NCI-H2227 treated with DMSO at 0.1 percent for 48 hours (cell line): ENCODE measurements at places on chromosomes 12 and 14.
A peak's percentile ranks its signal among the peaks of the same experiment; 100 is the strongest.

DNA sequence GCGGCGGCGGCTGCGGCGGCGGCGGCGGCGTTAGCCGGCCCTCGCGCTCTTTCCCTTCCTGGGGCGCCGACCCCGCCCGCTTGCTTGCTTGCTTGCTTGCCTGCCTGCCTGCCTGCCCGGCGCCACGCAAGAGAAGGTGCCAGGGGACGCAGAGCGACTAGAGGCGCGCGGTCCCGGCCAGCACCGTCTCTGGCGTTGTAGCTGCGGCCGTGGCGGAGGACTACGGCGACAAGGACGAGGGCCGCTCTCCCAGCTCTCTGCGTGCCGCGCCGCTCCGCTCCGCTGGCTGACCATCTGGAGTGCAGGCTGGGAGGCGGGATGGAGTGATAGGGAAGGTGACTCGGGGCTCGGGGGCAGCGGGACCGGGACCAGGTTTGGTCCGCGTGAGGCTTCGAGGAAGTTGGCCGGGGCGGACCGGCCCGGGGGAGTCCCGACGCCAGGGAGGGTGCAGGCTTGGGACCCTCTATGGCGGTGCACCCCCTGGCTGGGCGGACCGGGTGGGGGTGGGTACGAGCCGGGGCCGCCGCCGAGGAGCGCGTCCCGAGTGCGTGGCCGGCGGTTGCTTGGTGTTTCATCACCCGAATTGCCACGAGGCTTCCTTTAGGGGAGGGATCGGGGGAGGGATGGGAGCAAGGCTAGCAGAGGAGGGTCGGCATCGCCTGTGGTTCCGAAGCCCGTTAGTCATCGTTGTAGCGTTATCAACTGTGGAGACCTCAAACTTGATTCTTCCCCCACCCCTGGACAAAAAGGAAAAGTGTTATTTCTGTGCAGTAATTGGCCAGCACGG lies 471 bp downstream of the XPOT start:
- peak; percentile 54 for DNase-seq

DNA sequence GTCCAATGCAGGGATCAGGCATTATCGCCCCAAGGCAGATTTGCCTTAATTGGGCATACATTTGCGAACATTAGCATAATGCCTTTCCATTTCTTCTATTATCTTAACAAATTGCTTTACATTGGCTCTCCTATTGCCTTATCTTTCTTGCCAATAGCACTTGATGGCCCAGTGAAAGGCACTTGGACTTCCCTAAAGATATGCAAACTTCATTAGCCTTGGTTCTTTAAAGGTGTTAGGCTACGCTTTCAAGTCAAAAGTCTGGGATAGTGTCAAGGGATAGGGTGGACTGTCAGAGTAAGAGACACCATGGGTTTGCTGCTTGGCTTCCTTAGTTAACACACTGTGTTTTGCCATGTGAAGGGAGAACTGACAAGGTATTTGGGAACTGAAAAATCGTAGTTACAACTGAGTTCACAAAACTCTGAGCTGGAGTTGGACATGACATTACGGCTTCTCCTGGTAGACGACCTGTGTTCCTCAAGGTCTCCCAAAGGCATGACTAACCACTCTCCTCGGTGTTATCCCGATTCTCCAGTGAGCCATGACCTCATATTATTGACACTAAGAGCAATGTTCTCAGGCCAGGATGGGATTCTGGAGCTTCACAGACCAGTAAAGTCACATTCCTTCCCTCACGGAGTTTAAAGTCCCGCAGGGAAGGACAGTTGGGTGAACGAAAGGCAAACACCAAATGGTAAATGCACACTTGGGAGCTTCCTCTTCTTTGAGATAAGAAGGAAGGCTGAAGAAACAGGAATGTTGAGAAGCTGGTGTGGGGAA lies 65.2 kb downstream of the TBC1D30 start:
- DNase-seq, result no peak

- peak; percentile 57 for DNase-seq
Measured at GRCh38 chr14:90556012-90556477, 159.2 kb downstream of the CALM1 start.

- no peak for DNase-seq
Measured at GRCh38 chr14:84592770-84593169, 937.2 kb upstream of the FLRT2 start.

- DNase-seq, result no peak
Measured at GRCh38 chr12:66497008-66497897, 181.6 kb downstream of the GRIP1 start.

- DNase-seq, result no peak
Measured at GRCh38 chr12:32116897-32117296, 10.2 kb downstream of the BICD1 start.
